ENCODE measurements at places on chromosomes 5 and 9.

DNA sequence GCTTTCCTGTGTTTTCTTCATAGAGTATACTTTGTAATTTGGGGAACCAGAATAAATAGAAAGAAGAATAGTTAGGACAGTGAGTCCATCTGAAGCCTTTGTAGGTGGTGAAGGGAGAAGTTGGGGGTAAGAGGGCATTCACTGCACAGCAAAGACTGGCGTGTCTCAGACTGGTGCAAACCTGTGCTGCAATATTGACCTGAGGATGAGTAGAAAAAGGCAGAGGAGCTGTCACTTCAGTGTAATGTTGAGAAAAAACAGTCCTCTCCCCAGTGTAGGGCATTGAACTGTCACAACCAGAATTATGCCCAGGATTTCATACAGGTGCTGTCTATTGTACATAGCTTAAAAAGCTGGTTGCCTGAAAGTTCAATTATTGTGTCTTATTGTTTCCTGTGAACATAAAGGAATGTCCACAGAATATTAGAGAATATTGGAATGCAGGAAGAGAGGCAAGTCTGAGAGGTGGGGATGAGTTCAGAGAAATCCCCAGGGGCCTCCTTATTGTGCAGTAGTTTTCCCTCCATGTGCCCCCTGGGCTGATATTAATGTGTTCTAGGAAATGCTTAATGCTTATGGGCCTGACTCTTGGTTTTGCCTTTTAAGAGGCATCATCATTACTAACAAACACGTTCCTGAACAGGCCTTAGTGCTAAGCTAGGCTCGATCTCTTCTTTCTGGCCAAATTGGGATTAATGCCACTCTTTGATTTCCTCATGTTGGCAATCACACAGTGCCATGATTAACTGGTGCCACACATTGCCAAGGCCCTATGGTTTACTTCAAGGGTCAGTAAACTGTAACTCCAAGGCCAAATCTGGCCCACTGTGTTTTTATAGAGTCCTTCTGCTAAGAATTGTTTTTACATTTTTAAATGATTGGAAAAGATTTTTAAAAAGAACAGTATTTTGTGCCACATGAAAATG, 34.0 kb downstream of the DAPK1 start:
- no peak for DNase-seq

DNA sequence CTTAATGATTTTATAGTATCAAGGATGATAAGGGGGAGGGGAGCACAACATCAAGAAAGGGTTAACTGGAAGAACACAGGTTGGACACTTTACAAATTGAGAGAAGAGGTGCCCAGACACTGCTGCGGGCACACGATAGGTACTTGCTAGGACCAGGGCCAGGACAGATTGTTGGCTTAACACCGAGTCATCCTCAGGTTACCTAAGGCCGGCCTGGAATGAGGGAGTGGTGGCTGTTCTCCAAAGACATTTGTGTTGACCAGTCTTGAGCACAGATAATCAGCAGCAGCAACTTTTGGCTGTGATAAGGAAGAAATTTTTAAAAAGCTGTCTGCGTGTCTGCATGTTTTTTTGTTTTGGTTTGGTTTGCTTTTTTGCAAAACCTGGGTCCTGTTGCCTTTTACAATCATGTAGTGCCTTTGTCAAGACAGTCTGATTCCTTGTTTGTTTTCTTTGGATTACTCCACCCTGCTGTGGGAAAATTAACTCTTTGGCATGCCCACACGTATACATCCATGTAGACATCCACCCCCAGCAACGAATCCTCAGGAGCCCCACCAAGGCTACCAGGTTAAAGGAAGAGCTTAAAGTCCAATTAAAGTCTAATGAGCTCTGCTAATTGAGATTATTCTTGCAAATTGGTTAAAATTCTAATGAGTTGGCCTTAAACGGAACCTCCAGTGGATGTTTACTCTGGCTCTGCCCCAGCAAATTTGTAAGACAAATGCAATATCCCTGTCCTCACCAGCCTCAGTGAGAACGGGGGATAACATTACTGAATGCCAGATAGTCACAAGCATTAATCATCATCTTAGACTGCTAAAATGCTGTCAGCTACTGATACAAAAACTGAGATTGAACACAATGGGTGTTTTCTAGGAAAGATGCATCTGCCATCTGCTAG, 382.3 kb downstream of the ACTL7B start:
- DNase-seq = peak; percentile 87

DNA sequence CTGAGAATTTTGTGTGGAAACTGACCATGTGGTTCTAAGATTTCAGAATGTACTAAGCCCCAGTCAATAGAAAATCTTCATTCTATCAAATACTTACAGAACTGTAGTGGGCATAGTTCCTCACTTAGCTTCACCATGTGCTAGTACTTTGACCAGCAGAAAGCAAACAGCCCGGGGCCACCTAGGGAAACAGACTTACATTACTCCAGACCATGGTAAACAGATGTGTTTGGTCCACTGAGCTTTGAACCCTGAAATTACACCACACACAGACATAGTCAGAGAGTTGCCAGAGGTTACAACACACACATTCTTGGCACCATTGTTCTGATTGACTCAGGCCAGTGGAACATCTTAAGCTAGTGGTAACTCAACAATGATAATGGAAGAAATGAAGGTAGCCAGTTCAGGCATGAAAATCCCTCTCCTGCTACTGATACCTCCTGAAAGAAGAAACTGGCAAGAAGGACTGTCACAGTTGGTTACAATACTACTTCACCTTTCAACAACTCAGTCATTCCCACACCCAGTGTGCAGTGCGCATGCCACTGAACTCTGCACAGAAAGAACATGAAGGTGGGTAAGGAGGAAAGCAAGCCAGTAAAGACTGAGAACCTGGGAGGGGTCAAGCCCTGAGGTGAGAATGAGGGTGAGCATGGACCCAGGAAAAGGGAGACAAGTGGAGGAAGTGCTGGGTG, 18.7 kb upstream of the LECT2 start:
- peak; percentile 90 for DNase-seq

DNA sequence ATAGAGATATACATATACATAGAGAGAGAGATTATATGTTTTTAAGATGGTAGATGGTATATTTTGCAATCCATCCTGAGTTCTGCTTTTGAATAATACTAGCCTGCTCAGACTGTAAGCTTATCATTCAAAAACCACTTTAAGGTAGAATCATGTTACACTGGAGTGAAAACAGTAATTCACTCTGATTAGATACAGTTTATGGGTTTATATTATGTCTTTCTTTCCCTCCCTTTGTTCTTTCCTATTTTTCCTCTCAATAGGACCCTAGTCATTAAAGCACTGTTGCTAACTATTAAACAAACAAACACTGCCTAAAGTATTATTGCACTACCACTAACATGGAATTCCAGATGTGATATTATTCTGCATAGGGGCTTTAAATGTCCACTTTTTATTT, 202.0 kb downstream of the ADAMTSL1 start:
- DNase-seq = no peak

- DNase-seq = no peak
These were observed 82.1 kb downstream of the RXRA start for GRCh38 chr9:134408389-134408788.

GRCh38 chr9:136074706-136075105, 20.4 kb downstream of the NACC2 start:
- no peak for DNase-seq

- peak; percentile 14 for DNase-seq
These were observed 112.4 kb downstream of the ISL1 start for GRCh38 chr5:51495672-51496071.

DNA sequence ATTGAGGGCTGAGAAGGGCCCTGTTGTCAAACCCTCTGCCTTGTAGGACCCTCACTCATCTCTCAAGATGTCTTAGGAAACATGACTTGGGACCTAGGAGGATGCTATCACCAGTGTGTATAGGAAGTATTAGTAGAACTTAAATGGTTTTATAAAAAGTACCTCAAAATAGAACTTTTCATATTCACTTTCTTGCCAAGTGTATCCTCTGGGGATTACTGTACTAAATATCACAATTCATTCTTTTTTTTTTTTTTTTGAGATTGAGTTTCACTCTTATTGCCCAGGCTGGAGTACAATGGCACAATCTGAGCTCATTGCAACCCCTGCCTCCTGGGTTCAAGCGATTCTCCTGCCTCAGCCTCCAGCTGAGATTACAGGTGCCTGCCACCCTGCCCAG, 56.2 kb downstream of the ARHGEF28 start:
- peak; percentile 65 for DNase-seq

GRCh38 chr5:14028188-14028587, 83.7 kb upstream of the DNAH5 start:
- DNase-seq = no peak

GRCh38 chr5:176440927-176441706, 7.1 kb upstream of the FAF2 start:
- DNase-seq = no peak

DNA sequence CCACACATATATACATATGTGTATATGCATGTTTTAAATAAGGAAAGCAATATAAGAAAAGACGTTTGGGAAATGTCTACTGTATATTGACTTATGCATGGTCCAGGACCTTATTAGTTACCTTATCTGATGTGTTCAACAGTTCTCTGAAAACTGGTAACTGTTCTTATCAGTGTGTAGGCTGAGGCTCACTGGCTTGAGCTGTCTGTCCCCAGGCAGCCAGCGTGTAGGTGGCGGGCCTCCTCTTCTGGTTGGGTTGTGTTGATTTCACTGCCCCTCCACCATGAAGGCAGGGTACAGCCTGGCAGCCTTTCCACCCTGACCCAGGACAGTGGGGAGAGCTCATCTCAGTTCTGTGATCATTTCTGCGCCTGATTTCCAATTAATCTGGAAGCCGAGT, 38.7 kb upstream of the SEMA4D start:
- no peak for DNase-seq

- peak; percentile 68 for DNase-seq
These were observed 26.3 kb upstream of the GABRP start for GRCh38 chr5:170757182-170757601.

- no peak for DNase-seq
These were observed 4.5 kb downstream of the HCN1 start for GRCh38 chr5:45691656-45692055.

DNA sequence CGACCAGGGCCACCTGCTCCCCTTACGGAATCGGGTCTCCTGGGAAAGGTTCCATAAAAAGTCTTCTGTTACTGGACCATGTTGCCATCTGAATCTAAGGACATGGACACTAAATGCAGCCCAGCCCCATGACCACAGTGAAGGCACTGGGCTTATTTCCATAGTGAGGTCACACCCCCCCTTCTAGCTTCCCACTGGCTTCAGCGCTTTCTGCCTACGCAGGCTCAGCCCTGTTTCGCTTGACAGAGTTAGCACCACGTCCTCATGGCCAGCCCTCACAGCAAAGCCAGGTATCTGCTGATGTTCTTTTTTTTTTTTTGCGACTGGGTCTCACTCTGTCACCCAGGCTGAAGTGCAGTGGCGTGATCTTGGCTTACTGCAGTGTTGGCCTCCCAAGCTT, 14.1 kb downstream of the UCK1 start:
- no peak for DNase-seq

GRCh38 chr9:125467116-125467740, 205.6 kb downstream of the GAPVD1 start:
- peak; percentile 34 for DNase-seq

GRCh38 chr9:126485662-126486061, 128.1 kb upstream of the LMX1B start:
- DNase-seq = no peak

GRCh38 chr5:20678814-20679298, 690.9 kb upstream of the CDH18 start:
- peak; percentile 93 for DNase-seq

DNA sequence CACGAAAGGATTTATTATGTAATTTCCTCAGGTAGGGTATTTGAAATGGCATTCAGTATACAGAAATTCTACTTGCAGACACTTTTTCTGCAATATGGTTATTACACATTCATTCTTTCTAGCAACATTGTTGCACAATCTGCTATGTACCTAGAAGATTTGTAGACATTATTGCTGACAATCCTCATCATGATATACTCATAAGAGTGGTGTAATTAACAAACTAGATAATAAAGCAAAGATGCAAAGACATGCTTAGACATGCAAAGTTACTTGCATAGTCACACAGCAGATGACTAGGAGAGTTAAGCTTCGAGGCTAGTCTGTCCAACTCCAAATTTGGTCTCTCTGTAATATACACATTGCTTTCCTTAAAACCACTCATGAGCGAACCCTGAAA, 317.1 kb downstream of the ASTN2 start:
- no peak for DNase-seq

DNA sequence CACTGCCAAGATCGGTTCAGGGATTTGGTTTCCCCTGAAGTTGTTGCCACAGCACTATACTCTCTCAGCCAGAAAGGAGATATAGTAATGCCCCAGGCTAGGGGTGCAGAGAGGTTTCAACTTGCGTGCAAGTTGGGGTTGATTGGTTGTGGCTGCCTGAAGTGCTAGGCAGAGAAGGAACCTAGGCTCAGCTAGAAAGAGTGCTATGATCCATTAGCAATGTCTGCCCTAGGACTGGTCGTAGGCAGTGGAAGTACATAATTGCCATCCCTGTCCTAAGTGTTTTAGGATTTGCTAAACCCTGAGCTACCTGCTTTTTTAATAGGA, 136.6 kb upstream of the SMIM23 start:
- DNase-seq = no peak

- peak; percentile 35 for DNase-seq
These were observed 182.2 kb upstream of the TARS1 start for GRCh38 chr5:33258553-33258952.

DNA sequence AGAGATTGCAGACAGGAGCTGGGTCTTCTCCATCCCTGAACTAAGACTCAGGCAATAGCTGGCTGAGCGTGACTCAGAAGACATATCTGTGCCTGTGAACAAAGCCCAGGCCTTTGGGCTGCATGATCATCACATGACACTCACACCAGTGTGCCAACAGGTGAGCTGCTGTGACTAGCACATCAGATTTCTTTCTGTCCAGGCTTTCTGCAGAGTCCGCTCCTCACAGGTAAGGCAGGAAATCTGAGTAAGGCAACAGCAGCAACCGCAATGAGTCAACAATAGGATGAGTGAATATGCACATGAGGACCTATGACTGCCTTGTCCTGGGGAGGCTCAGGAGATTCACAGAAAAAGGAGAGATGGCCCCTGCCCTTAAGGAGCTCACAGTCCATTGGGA, 293.6 kb downstream of the ACTL7B start:
- no peak for DNase-seq

- peak; percentile 14 for DNase-seq
These were observed 67.1 kb upstream of the HSPB3 start for GRCh38 chr5:54388409-54388808.

GRCh38 chr5:143354025-143354424, 49.5 kb downstream of the NR3C1 start:
- DNase-seq = no peak

- DNase-seq = no peak
These were observed 438 bp upstream of the ARSI start for GRCh38 chr5:150303070-150303615.

DNA sequence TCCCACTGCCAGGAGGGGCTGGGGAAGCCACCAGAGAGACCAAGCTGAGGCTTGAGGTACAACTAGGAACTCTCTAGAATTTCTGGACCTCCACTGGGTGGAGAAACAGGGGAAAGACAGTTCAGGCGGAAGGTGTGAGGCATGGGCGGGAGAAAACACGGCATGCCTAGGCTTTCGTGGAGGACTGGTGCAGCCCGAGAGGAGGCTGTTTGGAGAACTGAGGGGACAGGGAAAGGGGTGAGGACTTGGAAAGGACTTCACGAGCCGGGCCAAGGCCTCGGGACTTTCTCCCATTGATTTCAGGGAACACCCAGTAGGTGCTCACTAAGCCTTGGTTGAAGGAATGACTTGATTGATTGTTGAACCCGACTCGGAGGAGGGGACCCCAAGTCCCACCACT, 9.5 kb upstream of the ADGRD2 start:
- no peak for DNase-seq
